ENCODE measurements at places on chromosomes 6 and 20.

DNA sequence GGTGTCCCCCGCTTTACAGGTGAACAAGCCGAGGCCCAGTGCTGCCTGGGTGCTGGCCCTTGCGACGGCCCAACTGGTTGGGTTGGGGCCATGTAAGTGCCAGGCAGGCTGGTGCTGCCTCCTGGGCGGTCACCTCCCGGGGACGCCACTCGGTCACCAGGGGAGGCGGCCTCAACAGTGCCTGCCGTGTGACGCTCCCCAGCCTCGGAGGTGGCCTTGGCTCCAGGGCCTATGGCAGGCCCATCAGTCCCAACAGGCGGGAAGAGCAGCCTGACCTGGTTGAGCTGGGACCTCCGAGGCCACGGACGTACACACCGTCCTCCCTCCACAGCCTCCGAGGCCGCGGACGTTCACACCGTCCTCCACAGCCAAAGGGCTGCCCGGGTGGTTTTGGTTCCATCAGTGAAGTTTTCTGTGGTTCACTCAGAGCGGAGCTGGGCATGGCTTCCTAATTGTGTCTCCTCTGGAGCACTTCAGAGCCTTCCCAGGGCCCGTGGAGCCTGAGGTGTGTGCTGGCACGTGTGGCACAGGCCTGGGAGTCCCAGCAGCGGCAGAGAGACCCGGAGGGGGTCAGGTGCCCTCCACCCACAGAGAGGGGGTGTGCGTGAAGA lies 19.3 kb upstream of the SLCO4A1 start:
- DNase-seq = no peak

- DNase-seq = peak; percentile 18
Observed at GRCh38 chr6:135145063-135145800, 35.9 kb upstream of the MYB start.

GRCh38 chr20:9161311-9161710 lies 92.4 kb downstream of the PLCB4 start:
- DNase-seq = no peak

GRCh38 chr20:43781215-43781614 lies 54.4 kb upstream of the GTSF1L start:
- no peak for DNase-seq

DNA sequence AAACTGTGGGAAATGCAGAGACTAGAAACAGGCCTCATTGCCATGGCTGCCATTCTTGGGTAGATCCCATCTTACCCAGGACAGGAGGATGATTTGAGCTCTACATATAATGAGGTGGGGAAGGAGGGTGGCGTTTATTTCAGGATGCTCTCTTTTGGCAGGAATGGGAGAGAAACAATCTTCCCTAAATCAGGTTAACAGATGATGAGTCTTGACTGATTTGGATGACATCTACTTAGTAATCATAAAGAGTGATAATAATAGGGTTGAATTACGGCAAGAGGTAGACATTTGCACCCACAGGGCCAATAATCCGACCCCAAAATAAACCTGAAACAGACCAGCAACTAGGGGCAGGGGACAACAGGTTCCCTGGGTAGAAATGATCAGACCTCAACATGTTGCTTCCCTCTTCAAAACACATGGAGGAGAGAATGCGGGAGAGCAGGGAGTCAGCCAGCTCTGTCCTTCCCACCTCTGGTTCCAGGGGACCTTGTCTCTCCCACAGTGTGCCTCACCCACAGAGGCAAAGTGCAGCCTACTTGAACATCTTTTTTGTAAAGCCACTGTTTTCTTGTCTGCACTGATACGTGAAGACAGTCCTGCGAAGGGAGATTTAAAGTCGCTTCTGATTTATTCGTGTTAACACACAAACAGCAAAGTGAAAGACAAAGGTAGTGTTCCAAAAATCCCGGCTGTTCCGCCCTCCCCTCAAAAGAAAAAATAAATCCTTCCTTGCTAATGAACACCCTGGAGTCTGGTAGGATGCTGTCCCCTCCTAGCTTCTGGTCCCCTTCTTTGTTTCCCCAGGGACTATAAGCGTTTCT lies 3.9 kb downstream of the FOXQ1 start:
- no peak for DNase-seq

Measured in SK-N-DZ (cell line).